GM23248 (cell line): ENCODE measurements at places on chromosomes 4 and X. TPM values are rescaled to one million over a fixed set of nuclear protein-coding genes. Genes with fewer than 3 reads are reported as not detected.
A peak's percentile ranks its signal among the peaks of the same experiment; 100 is the strongest.

GRCh38 chr4:113394108-113394729, 344.8 kb downstream of the ANK2 start:
- no peak for DNase-seq

DNA sequence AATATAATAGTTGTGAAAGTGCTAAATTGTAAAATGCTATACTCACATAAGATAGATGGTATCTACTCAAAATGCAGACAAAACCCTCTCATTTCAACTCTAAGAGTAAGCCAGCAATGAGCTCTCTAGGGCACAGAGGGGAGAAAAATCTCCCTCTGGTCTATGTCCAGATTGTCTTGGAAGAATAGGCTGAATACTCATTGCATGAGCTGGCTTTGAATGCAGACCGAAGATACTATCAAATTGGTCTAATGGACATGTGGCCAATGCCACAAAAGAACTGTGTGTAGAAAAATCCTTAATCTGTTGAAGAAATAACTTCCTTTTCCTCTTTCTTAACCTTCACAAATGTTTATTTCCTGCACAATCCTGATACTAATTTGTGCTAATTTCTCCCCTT, 3.5 kb downstream of the ZXDA start:
- peak; percentile 73 for DNase-seq

- DNase-seq: no peak
Measured at GRCh38 chrX:139862208-139862607, 70.6 kb downstream of the ATP11C start.

GRCh38 chrX:72084114-72084513, 47.6 kb downstream of the RTL5 start:
- no peak for DNase-seq

DNA sequence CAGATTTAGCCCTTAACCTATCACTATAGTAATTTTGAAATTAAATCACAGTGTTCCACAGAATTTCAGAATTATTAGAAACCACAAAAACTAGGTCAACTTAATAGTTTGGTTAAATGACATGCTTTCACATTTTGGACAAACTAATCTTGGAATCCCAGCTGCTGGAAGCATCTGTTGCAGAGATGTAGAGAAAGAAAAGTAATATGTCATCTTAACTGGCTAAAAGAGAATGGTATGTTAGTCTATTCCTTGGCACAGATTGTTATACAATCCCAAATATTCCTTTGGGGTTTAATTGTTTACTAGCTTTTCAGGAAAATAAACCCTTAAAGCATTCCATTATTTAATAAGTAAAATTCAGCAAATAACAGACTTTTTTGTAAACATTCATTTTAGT, 519.9 kb downstream of the IL15 start:
- no peak for DNase-seq

HSPA4L gene
- total RNA-seq: 1.3 and 1.4 TPM in 2 replicates
